Activated CD4-positive, alpha-beta T cell treated with anti-CD3 and anti-CD28 coated beads for 4 hours (primary cell): ENCODE measurements at places on chromosomes 12 and 14.

- no peak for DNase-seq
Observed at GRCh38 chr12:76852106-76852505, 26.7 kb downstream of the CSRP2 start.

DNA sequence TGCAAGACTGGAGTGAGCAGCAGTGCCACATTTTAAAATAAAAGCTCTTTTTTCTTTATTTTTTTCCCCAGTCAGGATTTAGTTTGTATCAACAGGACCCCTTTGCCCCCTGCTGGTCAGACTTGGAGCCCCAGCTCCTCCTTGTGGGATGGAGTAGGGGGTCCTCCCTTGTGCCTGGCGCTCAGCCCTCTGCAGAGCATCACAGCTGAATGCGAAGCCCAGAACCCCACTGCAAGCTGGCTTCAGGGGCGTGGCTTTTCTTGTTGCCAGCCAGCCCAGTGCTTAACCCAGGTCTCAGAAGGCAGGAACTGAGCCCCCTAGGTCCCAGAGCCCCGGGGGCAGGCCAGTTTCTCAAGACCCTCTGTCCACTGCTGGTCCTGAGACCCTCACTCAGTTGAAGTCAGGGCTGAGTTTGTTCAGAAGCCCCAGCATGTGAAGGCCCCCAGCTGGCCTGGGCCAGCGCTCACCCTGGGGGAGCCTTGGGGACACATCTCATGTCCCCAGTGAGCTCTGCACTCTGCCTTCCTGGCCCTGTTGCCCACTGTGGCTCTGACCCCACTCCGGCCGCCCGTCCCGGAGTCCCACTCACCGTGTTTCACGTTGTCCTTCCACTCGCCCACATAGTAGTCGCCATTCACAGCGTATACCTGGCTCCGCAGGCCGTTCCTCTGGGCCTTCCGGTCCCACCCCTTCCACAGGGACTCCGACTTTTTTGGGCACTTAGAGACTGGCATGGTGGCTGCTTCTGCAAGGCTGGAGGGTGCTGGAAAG is 519 bp downstream of the MORN3 start:
- peak; percentile 64 for DNase-seq

DNA sequence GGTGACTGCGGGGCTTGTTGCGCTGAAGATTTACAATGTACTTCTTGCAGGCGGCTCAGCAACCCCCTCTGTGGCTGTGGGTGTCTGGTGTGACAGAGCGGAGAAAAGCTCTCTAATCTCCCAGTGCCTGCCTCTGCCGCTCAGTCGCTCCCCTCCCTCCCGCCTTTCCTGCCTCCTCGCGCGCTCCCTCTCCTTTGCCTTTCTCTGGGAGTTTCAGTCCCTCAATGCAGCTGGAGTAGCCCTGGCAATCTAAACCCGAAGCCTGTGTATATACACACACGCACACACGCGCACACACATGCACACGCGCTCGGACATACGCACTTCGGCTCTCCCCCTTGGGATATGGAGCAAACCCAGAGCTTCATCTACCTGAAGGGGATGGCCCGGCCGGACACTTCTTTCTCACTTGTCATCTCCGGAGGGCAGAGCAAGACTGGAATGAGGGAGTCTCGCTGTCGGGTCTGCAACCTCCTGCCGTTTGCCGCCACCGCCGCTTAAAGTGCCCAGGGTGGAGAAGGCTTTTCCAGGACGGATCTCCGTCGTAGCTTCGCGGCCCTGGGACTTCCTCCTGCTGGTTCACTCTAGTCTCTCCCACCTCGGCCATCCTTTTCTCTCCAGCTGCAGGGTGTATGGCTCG is 599 bp upstream of the TRHDE start:
- no peak for DNase-seq

DNA sequence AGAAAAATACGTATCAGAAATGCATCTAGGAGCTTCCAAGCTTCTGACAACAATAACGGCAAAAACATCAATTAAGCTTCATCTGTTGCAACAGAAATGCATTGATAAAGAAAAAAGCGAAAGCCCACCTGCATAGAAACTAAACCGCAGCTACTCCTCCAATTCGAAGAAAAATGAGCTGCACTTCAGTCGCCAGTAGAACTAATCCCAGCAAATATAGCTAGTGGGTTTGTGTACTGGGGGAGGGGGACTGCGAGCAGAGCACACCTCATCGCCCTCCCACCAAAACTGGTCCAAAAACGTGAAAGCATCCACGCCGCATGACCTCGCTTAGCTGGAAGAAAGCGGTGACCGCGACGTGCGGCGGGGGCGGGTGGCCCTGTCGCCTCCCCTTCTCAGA is 1.2 kb downstream of the SLC35F4 start:
- DNase-seq = no peak

- no peak for DNase-seq
Observed at GRCh38 chr14:24377126-24377525, 9.1 kb downstream of the NFATC4 start.

- no peak for DNase-seq
Observed at GRCh38 chr14:85218982-85219381, 311.0 kb upstream of the FLRT2 start.

GRCh38 chr12:116183741-116184141 is 93.8 kb downstream of the MED13L start:
- no peak for DNase-seq

DNA sequence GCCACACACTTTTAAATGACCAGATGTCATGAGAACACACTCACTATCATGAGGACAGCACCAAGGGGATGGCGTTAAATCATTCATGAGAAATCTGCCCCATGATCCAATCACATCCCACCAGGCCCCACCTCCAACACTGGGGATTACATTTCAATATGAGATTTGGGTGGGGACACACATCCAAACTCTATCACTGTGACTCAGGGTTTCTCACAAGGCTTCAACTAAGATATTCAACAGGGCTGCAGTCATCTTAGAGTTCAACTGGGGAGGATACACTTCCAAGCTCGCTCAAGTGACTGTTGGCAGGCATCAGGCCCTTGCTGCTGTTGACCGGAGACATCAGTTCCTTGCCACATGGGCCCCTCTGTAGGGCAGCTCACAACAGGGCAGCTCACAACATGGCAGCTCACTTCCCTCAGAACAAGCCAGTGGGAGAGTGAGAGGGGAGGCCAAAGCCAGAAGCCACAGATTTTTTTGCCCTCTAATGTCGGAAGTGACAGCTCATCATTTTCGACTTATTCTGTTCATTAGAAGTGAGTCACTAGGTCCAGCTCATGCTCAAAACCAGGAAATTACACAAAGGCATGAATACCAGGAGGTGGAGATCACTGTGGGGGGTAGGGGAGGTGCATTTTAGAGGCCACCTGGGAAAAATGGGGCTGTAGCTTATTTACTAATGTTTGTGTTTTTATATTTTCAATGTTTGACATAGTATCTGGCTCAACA is 50.8 kb upstream of the PTHLH start:
- no peak for DNase-seq

GRCh38 chr14:90291699-90292098 is 35.3 kb downstream of the PSMC1 start:
- DNase-seq = no peak

DNA sequence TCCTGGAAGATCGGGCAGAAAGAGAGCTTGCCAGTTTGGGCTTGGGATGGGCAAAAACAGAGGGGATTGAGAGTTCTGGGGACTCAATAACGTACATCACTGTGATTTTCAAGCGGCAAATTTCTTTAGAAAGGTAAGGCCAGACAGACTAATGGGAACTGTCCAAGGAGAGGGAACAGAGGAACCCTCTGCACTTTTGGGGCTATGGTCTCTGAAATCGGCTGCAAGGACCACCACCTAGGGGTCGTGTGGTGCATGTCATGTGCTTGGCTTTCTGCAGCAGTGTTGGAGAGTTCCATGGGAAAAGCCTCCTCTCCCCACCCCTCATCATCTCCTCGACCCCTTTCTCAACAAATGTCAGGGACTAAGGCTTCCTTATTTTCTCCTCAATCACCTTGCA is 79.6 kb downstream of the PPM1A start:
- DNase-seq = no peak

- no peak for DNase-seq
Observed at GRCh38 chr14:74426202-74426582, at the start of gene SYNDIG1L. SYNDIG1L (minus strand) TSS chr14:74426210; CDS start chr14:74409744, 16,466 bp downstream.

GRCh38 chr12:39935839-39936238 is 170.0 kb downstream of the SLC2A13 start:
- DNase-seq = no peak

GRCh38 chr12:49538510-49539403 is at the start of gene KCNH3:
KCNH3 (plus strand) TSS chr12:49539030; CDS start chr12:49539417, 387 bp downstream.
- DNase-seq = peak; percentile 87

- DNase-seq = no peak
Observed at GRCh38 chr12:32561931-32562341, 117.2 kb upstream of the DNM1L start.

DNA sequence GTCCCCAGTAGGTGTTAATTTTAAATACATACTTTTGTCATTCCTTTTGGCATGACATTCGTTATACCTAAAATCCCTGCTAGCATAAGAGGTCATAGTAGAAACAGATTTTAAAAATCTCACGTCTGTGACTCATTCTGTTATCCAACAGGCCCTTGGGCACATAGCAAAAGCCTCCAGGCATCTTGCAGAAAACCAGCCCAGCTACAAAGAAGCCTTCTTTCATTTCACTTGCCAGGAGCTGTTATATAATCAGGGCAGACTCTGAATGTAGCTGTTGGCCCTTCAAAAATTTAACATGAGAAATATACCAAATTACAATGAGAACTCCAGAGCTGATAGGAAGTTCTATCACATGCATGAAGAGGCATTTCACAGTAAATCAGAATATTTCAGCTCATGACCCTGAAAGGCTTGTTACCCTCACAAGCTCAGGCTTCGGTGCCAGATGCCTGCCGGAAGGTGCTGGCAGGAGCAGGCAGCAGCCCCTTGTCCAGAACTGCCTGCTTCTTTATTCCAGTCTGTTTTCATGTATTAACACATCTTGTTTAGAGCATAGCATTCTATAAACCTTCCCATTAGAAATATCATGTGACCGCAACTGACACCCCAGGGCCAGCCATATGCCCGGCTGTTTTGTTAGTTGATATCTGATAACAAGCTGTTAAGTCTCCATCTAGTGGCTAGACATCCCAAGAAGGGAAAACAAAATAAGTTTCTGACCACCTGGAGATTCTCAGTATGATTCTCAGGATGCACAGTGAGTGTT is 17.8 kb downstream of the E2F7 start:
- DNase-seq = no peak

DNA sequence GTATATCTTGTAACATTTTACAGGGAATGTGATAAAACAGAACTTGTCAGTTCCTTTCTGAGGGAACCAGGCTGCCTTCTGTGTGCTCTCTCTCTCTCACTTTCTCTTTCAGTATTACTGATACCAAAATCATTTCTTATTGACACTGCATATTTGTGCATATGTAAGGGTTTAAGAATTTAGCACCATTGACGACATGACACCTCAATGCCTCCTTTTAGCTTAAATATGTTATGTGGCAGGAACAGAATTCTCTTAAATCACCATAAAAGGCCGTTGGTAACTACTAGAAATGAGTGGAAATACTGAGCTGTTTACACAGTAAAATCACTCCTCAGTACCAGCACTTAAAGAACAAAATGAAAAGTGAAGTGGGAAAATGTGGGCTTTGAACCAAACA is 457.7 kb upstream of the SYT1 start:
- DNase-seq = no peak

- DNase-seq = no peak
Observed at GRCh38 chr14:55745906-55746305, 165.9 kb downstream of the KTN1 start.

DNA sequence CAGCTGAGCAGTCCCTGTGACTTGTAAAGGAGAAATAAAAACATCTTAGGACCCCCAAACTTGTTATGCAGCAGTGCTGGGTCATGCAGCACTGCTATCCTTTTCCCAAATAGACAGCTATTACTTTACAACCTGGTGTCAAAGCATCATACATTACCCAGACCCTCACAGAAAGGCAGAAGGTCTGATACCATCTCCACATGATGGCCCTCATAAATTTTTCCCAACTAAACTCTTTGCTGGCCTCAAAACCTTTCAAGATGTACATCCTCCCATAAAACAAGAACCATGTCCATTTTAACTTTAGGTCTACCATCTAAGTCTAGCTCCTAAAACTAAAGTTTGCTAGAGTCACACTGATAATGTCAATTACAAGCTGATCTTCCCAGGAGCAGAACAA is 8.7 kb upstream of the RESF1 start:
- DNase-seq = no peak

DNA sequence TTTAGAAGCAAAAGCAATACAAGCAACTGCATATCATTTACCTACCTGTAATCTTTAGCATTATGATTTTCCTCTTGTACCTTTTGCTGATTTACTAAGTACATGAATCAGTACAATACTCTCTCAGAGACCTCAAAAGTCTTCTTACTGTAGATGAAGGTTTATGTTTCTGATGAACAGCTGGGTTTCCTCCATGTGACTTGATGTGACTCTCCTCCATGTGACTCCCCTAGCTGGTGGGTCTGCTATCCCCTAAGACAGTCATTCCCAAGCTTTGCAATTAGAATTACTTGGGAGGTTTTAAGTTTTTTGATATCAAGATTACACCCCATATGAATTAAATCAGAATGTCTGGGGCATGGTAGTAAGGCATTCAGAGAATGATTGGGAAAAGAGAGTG is 32.0 kb upstream of the ABCC9 start:
- no peak for DNase-seq

DNA sequence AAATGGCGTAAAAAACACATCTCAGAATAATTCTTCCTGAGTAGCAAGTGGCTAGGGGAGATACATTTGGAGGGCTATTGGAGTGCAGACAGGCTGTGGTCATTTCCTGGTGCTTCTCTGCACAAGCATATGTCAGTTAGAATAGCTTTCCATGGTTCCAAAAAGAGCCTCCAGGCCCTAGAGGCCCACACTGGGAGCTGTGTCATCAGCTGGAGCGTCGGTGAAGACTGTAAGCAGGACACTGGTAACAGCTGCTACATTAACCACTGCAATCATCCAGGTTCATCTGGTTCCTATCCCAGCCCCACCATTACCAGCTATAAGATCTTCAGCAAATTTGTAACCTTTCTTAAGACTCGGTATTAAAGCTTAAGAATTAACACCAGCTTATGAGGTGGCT is 31.7 kb upstream of the APPL2 start:
- no peak for DNase-seq

DNA sequence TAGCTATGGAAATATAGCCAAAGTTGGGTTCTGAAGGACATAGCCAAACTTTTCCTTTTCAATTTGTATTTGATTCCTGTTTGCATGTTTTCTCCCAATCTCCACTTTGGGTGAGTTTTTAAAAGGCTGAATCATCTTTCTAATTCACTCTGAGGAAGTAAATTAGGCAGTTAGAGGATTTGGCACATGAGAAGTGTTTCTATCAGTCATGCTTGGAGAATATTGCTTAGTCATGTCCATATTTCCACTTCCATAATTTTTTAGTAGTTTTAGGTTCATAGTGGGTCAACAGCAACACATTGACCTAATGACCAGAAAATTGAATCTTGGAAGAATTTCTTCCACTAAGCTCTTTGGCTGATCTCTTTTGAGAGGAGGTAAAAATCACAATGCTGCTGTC is 21.8 kb downstream of the IRAK3 start:
- DNase-seq = no peak

DNA sequence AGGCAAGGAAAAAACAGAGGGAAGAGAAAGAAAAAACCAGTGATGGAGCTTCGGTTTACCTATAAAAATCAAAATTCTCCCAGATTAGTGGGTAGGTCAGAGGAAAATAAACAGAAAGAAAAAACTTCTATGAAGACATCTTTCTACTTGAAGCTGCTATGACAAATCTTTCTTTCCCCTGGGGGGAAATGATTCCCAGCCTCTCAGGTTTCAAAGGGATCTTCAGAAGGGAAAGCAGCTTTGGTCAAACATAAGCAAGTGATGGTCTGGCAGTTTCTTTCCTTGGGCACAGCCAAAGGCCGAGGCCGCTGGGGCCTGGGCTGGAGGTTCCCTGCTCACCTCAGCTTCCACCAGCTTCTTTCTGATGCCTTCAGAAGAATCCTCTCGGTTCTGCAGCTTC is 104.5 kb downstream of the PRKAB1 start:
- DNase-seq = no peak

GRCh38 chr14:96424109-96424989 is 32.4 kb downstream of the AK7 start:
- DNase-seq = peak; percentile 5
